HTR-8/SVneo (cell line): ENCODE measurements at places on chromosomes 3 and 15.

DNA sequence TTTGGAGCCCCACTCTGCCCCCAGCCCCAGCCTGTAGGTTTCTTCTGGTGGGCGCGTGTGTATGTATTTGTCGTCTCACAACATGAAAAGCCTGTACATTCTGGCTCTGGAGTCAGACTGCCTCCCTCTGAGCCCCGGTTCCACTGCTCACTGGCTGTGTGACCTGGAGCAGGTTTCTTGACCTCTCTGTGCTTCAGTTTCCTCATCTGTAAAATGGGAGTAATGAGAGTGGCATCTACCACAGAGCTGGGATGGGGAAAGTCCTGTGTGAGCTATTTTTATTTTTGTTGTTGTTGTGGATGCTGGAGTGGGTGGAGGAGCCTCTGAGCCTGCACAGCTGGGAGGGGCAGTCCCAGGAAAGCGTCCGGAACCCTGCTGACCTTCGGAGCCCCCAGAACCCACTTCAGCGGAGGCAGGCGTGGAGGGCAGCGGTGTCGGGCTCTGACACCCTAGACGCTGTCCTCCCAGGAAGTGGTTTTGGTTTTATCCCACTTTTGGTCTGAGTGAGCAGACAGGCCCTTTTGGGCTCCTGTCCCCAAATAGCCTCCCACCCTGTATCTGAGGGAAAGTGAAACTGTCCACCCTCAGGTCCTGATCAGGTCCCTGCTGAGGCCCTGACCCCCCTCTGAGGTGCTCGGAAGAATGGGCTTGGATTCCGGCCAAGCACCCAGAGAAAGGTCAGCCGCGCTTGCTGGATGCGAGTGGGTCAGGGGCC lies 103.5 kb downstream of the CHSY1 start:
- DNase-seq, result no peak

GRCh38 chr3:173711619-173712018 lies 314.1 kb downstream of the NLGN1 start:
- DNase-seq, result no peak

DNA sequence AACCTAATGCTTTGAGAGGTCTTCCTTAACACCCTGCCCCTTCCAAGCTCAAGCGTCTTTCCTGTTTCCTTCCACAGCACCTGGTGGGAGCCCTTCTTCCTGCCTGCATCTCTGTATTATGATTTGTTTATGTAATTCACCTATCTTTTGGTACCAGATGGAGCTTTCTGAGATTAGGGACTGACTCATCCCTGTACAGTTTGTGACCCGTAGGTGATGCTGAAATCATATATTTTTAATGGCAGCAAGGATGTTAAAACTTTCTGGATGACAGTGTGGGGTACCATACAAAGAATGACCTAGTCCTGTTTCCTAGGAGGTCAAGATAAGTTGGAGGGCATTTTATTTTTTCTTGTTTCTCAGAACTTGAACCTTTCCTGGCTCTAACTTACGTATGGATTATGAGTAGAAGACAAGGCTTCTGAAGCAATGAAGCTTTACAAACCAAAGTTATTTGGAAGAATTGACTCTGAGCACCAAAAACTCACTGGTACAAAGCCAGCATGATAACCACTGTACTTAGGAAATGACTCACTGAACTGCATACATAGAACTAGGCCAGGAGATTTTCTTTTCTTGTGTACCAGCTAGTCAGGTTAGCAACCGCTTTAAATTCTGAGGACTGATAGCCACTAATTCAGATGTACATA lies 46.6 kb downstream of the HHLA2 start:
- DNase-seq, result no peak

DNA sequence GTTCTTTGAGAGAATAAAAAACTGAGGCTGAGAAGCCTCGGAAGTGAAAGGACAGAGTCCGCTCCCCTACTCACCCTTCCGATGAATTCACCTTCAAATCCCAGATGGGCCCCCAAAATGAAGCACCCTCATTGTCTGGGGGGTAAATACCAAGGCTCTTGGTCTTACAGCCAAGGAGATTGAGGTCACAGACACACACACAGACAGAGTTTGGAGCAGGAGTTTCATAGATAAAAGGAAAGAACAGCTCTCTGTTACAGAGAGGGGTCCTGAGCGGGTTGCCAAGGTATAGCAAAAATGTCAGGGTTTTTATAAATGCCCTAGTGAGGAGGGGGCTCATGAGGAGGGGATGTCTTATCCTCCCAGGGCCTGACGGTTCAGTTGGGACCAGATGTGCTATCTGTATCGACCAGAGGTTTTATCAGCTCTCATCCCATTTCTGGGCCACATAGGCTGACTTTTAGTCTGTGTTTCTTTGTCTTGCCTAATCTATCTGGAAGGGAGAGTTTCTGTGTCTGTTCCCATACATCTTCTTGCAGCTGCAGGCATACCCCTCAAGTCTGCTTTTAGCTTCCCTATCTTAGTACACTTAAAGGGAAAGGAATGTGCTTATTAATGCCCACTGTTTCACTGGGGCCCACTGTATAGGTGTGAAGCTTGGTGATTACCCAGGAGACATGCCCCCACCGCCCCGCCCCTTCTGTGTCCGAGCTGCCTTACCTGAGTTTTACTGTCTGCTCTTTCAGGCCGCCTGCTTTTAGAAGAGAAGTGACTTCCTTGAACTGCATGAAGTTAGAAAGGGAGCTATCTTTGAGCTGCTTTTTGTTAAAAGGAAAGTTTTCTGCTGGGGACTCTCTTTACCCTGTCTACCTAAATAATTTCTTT lies 66.8 kb upstream of the ATP11B start:
- DNase-seq, result no peak

GRCh38 chr3:72329354-72329753 lies 518.9 kb downstream of the SHQ1 start:
- no peak for DNase-seq

GRCh38 chr3:190183121-190183520 lies 62.4 kb upstream of the P3H2 start:
- DNase-seq, result no peak

- no peak for DNase-seq
Measured at GRCh38 chr3:31265646-31266428, 266.9 kb upstream of the STT3B start.

- DNase-seq, result no peak
Measured at GRCh38 chr15:37054336-37054735, 46.0 kb downstream of the MEIS2 start.

DNA sequence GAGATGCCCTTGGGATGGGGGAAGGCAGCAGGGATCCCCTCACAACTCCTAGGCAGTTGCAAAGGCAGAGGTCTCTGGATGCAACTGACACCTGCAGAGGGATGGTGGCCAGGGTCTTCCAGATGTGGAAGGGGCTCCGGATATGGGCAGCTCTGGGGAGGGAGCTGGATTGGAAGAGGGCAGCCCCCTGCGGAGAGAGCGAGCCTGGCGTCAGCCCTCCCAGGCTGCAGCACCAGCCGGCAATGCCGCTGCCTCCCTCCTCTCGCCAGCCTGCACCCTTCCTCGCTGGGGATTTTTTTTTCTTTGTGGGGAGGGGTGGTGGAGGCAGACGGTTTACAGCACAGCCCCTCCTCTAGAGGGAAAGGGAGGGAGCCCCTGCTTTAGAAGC lies 1.6 kb downstream of the INSYN1 start:
- no peak for DNase-seq

DNA sequence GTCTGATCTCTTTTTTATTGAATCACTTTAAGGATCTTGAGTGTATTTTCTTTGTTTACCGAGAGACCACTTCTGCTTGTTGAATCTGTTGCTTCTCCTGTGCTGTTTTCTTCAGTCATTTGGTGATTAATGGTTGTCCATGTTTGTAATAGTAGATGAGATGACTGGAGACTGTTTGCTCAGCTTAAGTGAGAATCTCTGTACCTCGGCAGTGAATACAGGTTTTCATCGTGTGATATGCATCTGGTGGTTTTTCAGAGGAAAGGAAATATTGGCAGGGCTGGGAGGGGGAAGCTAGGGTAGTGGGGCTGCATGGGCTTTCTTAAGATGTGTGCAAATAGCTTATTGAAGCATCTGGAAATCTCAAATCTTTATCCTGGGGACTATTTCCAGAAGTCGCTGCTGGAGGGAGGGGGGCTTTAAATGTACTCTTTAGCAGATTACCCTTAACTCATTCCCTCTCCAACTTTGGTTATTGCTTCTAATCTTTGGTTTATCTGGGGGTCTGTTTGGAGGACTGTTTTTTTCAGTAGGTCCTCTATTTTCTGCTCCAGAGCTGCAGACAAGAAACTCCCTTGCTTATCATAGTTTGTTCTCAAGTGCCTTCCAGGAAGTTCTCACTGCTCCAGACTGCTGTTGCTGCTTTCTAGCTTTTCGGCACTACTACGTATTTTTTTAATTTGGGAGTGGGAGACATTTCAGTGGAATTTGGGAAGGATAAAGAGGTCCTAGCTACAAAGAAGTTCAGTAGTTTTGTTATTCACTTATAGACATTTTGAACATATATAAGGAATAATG lies 19.4 kb downstream of the CMTM8 start:
- DNase-seq, result no peak

DNA sequence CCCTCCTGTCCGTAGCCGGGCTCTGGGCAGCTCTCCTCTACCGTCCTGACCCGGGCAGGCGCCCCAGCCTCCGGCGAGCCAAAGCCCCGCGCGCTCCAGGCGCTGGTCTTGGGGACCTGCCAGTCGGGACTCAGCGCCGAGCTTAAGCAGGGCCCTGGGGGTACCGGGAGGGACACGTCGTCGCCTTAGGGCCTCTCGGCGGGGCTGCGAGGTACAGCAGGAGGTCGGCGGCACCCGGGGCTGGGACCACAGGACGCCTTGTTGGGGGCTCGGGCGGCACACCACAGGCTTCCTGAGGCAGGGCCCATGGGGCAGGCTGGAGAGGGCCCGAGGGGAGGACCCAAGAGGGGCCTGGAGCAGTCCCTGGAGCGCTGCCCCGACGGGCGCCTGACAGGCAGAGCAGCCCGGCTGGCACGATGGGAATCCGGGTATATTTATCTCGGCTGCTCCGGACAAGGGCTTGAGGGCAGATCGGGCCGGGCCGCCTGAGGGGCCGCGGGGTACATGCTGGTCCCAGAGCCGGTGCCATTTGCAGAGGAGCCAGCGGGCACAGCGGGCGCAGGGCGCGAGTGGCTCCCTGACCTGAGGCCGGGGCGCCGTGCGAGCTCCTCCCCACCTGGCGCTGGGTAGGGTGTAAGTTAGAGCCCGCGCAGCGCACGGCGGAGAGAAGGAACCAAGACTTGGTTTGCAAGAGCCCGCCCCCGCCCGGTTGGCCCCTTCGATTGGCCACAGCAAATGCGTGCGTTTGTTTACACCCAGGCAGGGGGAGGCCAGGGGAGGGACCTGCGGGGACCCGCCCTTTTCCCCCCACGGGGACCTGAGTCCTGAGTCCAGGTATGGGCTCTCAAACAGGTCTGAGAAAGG lies 574 bp downstream of the SLC38A3 start:
- no peak for DNase-seq

GRCh38 chr3:33879540-33879939 lies 81.1 kb downstream of the PDCD6IP start:
- no peak for DNase-seq

GRCh38 chr3:78887029-78887428 lies 880.8 kb downstream of the ROBO1 start:
- no peak for DNase-seq

- no peak for DNase-seq
Measured at GRCh38 chr15:83472151-83472550, 25.0 kb downstream of the SH3GL3 start.

DNA sequence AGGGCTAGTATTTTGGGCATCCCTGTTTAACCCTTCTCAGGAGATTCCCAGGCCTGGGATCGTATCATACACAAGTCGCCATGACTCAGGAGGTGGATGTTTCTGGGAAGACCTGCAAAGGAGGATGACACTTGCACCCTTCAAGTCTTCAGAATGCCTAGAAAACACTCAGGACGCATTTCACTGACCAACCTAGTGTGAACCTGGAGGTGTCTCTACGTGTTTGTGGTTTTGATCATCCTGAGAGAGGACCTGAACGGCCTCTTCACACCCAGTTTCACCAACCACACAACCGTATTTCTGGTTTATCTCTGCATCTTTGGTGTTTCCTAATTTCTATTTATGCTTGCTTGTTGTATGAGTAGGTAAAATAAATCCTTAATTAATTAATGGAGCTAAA lies 2.8 kb upstream of the CLDND1 start:
- DNase-seq, result no peak

DNA sequence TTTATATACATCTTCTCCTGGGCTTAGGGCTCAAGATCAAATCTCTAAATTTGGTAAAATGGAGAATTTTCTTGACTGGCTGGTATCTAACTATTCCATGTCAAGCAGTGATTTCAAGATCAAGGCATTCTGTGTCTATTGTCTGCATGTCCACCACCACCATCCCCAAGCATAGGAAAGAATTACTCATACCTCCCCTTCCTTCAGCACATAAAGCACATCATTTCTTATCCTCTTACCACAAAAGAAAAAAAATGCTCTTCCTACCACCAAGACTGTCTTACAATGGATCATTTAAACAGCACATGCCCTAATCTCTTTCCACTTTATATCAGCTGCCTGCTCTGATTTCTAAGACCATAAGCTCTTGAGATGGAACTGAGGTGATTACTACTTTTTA lies 470.5 kb upstream of the THBS1 start:
- no peak for DNase-seq

GRCh38 chr3:167750272-167750971 lies 14.9 kb downstream of the SERPINI1 start:
- no peak for DNase-seq

GRCh38 chr3:23292432-23292831 lies 89.3 kb downstream of the UBE2E2 start:
- no peak for DNase-seq

- no peak for DNase-seq
Measured at GRCh38 chr3:8619548-8619947, 25.1 kb downstream of the SSUH2 start.

DNA sequence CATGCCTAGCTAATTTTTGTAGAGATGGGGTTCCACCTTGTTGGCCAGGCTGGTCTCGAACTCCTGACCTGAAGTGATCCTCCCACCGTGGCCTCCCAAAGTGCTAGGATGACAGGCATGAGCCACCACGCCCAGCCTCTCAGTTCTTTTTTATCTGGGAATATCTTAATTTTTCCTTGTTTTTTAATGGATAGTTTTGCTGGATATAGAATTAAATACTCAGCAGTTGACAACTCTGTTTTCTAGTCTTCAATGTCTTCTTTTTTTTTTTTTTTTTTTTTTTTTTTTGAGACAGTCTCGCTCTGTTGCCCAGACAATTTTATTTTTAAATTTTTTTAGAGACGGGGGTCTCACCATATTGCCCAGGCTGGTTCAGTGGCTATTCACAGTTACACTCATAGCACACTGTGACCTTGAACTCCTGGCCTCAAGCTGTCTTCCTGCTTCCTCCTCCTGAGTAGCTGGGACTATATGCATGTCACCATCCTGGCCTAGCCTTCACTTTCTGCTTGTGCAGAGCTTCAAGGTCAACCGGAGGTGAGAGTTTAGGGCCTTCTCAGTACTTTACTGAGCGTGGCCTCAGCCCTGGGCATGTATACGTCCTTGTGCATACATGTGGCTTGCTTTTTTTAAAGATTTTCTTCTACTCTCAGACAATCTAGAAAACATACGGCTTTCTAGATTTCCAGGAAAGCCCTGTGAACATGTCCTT lies 120.5 kb downstream of the ZNF609 start:
- DNase-seq, result no peak

- no peak for DNase-seq
Measured at GRCh38 chr3:53773611-53774368, 72.4 kb downstream of the CHDH start.

GRCh38 chr3:111506435-111506834 lies 35.6 kb upstream of the CD96 start:
- DNase-seq, result no peak
